ENCODE measurements at places on chromosomes 5 and 9. TPM values are rescaled to one million over a fixed set of nuclear protein-coding genes. Genes with fewer than 3 reads are reported as not detected.
A peak's percentile ranks its signal among the peaks of the same experiment; 100 is the strongest.

BTNL3 gene
- total RNA-seq = not detected

GGTA1 gene
- total RNA-seq = 5.6 TPM

TLX3 gene
- not detected for total RNA-seq

TMEM252 gene
- 0.34 TPM for total RNA-seq

PCDHGA5 gene
- 5.2 TPM for total RNA-seq

GABRA6 gene
- total RNA-seq = not detected

KIF27 gene
- total RNA-seq = 3.9 TPM

TMEM38B gene
- 10.0 TPM for total RNA-seq

AJM1 gene
- 3.3 TPM for total RNA-seq

ADAMTS19 gene
- total RNA-seq = 8.6 TPM

ADAMTS6 gene
- 2.8 TPM for total RNA-seq

FCN1 gene
- 1.7 TPM for total RNA-seq

PCDHA11 gene
- total RNA-seq = 0.17 TPM

SLC34A1 gene
- not detected for total RNA-seq

C1QTNF2 gene
- 1.3 TPM for total RNA-seq

POLR3G gene
- 1.5 TPM for total RNA-seq

NFIL3 gene
- total RNA-seq = 116 TPM

ACOT12 gene
- total RNA-seq = not detected

PRRX2 gene
- total RNA-seq = 2.2 TPM

DNA sequence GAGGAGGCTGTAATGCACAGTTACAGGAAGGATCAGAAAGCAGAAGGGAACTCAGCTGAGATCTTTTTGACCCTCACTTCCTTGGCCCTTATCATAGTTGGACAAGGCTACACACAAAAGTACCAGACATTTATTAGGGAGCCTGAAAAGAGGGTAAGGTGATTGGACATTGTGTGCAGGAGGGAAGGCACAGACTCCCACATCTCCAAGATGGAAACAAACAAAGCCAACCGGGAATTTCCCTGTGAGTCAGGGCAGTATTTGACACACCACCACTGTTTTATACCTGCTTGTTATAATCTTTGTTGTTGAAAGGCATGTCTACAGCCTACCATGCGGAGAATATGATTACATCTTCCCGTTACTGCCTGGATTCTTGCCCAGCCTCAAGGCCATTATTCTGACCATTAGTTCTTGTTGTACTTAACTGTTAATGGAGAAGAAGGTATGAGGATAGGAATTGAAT lies 3.0 kb upstream of the CCNG1 start:
- no peak for DNase-seq

GRCh38 chr5:132176987-132177386 lies 50.7 kb downstream of the P4HA2 start:
- no peak for DNase-seq

- DNase-seq = no peak
Measured at GRCh38 chr5:135135530-135136226, 101.7 kb upstream of the PITX1 start.

GRCh38 chr5:105587963-105588662 lies 2025.5 kb upstream of the NUDT12 start:
- DNase-seq = no peak

DNA sequence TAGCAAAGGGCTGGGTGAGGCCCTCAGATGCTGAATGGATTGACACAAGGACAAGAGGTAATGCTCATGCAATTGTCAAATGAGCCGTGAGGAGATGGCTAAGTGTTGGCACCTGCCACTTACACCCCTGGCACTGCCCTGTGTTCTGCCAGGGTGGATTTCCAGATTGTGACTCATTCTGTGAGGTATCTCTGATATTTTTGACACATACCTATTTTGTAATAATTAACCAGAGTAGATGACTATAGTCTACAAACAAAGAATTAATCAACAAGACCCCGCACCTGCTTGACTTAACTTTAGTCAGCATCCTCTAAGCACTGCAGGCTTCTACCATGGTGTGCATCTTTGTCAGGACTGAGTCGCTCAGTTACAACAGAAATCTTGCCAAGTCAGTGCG lies 200.8 kb downstream of the DIRAS2 start:
- DNase-seq = no peak

- peak; percentile 84 for DNase-seq
Measured at GRCh38 chr5:170443624-170444023, 54.5 kb upstream of the KCNMB1 start.

- no peak for DNase-seq
Measured at GRCh38 chr9:10112070-10112469, 500.7 kb downstream of the PTPRD start.

DNA sequence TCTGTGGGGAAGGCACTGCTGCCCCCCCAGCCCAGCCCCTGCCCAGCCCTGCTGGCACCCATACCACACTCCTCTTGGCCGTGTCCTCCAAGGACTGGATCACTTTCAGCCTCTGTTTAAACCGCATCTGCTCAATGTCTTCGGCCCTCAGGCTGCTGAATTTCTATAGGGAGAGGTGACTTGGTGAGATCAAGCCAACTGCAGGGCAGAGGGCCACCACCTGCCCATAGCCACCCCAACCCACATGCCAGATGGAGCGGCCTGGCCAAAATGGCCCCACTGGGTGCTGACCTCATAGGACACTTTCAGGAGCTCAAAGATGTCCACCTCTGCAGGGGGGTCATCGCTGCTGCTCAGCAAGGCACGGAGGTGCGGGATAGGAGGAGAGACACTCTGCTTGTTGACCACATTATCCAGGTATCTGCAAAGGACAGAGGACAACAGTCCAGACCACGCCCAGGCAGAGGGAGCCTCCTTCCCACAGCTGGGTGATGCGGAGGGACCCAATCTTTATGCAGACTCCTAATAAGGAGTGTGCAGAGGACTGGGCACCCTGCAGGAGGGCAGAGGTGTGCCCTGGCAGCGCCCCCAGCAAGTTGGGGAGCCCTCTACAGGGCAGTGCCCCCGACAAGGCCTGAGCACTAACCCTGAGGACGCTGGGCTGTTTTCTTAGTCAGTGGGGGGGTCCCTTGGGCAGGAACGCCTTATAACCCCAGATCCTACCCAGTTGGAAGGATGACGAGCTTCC lies 14.4 kb upstream of the MRNIP start:
- no peak for DNase-seq

- no peak for DNase-seq
Measured at GRCh38 chr9:13295556-13295955, 16.1 kb upstream of the MPDZ start.

- DNase-seq = no peak
Measured at GRCh38 chr9:71504636-71505035, 263.7 kb downstream of the CEMIP2 start.

- peak; percentile 82 for DNase-seq
Measured at GRCh38 chr5:133714161-133714915, 102.0 kb upstream of the FSTL4 start.

DNA sequence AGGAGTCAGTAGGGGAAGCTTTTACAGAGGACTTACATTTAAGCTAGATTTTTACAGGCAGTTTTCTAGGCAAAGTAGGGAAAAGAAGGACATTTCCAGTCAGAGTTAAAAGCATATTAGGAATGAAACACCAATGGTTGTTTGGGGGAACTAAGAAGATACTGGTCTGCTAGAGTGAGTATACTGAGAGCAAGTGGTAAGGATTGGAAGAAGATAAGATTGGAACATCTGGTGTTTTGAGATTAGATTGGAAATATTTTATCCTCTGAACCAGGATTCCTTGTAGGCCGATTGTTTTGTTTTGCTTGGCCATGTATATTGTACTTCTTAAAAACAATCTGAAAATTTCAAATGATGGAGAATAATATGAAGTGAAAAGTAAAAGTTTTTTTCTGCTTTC lies 7.7 kb downstream of the FBXO38 start:
- no peak for DNase-seq

GRCh38 chr5:123448743-123449142 lies 25.5 kb upstream of the CEP120 start:
- no peak for DNase-seq

DNA sequence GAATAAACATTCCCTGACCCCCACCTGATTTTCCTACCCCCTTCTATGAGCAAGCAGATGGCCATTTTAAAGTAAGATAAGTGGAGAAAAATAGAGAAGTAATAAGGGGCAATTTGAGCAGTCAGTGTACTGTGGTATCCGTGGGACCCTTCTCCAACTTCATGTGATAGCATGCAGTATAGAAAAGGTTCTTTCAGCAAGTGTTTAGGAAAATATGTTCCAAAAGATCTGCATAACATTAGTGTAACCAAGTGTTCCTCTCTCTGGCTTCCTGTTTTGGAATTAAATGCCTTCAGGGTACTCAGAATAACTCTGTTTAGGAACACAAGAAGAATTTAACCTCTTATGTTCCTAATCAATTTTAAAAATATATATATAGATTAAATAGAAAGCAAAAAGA lies 134.9 kb downstream of the ATG10 start:
- no peak for DNase-seq

- DNase-seq = no peak
Measured at GRCh38 chr5:14675865-14676300, 11.4 kb downstream of the OTULIN start.

DNA sequence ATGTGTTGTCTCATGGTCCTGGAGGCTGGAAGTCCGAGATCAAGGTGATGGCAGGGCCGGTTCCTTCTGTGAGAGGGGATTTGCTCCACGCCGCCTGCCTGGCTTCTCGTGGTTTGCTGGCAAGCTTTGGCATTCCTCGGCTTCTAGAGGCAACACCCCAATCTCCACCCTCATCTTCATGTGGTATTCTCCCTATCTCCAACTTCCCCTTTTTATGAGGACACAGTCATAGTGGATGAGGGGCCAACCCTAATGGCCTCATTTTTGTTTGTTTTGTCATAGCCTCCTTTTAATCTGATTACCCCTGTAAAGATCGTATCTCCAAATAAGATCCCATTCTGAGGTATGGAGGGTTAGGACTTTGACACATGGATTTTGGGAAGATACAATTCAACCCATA lies 41.7 kb upstream of the CLK4 start:
- DNase-seq = no peak

- DNase-seq = no peak
Measured at GRCh38 chr9:16310278-16311110, 560.0 kb downstream of the BNC2 start.

DNA sequence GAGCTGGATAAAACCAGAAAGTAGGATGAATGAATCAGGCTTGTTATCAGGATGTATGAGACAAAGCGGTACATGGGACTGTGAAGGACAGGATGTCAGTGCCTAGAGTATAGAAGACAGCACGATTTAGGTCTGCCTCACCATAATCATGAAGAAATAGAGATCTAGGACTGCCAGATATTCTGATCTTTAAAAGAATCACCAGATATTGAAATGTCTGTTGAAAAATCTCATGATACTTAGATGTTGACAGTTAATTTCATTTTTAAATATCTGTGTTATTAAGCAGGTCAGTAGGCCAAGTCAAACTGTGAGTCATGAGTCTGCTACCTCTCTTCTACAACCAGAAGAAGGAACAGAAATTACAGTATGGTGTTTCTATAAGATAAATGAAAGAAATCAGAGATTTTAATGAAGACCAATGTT lies 65.0 kb downstream of the ST8SIA4 start:
- no peak for DNase-seq

DNA sequence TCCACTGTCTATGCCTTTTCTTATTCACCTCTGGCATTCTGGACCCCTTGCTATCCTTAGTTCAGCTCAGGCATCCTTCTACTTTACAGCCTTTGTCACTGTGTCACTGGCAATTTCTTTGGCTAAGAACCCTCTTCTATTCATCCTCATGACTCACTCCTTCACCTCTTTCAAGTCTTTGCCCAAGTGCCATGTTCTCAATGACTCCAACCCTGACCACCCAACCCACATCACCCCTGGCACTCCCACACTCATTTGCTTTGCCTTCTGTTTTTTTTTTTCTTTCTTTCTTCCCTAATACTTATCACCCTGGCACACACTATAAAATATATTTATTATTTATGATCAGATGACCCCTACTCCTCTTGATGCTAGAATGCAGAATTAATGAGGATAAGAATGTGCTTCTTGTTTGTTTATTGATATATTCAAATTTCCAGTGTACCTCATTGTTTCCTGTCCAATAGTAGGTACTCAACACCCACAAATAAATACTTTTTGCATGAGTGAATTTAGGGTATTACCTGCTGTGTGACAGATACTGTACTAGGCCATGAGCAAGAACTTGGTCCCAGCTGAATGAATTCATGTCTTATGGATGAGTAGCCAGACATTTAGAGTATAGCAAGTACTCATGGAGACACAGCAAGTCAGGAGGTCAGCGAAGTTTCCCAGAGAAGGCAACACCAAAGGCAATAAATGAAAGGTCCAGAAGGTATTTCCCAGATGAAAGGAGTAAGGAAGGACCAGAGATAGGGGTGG lies 236.1 kb downstream of the PAPPA start:
- no peak for DNase-seq

- DNase-seq = no peak
Measured at GRCh38 chr9:132116583-132116982, 36.9 kb upstream of the MED27 start.

GRCh38 chr5:66642538-66642937 lies 46.3 kb downstream of the MAST4 start:
- no peak for DNase-seq

- no peak for DNase-seq
Measured at GRCh38 chr5:132325691-132326090, 31.5 kb downstream of the SLC22A4 start.

DNA sequence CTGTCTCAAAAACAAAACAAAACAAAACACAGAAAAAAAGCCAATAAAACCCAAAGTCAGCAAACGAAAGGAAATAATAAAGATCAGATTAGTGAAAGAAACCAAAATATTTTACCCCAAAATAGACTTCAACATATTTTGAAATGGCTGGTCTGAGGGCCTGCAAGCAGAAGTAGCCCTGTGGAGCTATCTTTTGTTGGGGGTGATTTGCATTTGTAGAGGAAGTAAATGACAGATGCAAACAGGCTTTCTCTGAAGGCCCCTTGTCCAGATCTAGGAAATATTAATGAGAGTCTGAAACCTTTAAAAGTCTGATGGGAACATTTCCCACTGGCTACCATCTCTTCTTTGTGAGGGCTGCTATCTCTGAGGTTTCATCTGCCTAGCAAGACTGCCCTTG lies 74.0 kb downstream of the GCNT4 start:
- DNase-seq = no peak

GRCh38 chr5:66986009-66986408 lies 210.6 kb downstream of the CD180 start:
- no peak for DNase-seq

DNA sequence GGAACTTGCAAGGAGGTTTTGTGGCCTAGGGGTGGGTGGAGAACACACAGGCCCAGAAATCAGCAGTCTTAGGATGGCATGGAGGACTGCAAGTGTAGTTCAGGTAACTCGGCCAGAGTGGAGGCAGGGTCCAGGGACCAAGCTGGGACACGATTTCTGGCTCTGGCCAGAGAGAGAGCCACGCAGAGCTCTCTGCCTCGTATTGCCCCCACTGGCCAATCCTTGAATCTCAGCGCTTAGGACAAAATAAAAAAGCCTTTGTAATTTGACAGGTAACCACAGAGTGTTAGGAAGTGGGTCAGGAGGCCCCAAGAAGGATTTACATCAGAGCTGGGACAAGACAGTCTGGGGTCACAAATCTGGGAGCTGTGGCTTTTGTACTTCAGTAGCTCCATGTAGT lies 11.7 kb downstream of the MAP3K1 start:
- DNase-seq = no peak
